Progenitor cell of endocrine pancreas (in vitro differentiated cells): ENCODE measurements at places on chromosomes 1 and 21.

DNA sequence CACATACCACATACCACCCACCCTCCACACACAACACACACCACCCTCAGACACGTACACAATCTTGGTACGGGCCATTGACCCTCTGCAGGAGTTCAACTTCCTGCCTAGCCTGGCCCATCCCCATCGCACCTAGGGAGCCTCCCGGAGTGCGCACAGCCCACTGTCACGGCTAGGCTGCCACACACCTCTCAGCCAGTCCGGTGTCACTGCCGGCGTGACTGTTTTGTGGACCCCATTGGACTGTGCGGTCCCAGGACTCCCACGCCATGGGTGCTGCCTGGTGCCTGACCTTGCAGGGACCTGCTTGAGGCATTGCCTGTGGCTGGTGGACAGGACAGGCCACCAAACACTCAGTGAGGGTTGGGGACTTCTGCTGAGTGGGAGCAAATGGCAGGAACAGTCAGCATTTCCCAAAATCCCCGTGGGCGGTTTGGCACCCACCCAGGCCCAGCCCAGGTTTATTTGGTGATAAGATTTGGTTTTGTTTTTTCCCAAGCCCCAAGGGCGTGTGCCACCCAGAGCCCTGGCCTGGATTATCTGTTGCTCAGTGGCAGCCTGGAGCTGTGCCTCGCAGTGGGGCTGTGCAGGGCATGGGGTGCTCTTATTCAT, 27.7 kb downstream of the RAB7B start:
- no peak for DNase-seq

DNA sequence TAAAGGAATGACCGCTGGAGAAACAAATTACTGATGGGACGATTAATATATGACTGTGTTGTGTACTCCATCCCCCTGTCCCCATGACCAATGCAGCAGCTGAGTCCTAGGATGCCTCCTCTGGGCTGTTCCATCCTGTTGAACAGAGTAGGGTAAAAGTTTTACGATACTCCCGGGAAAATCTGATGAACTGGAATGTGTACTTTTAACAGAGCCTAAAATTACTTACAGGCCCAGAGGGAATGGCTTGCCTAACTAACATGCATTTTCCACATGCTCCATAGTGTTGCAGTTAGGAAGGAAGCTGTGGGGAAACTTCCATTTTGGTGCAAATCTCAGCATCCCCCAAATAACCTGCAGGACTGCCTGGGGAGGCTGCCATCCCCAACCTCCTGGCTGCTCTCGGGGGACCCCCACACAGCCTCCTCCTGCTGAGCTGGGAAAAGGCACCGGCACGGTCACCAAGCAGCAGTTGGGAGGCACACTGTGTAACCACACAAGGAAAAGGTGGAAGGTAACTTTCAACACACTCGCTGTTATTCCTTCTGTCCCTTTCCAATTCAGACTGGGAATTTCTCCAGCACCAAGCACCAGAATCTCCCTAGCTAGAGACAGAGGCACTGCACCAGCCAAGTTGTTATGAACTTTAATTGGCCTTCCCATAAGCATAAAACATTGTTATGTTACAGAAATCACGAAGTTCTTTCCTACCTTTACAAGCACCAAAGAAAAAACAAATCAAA, 97.2 kb downstream of the BCAR3 start:
- no peak for DNase-seq

GRCh38 chr1:57163325-57163724, 197.5 kb upstream of the C8B start:
- no peak for DNase-seq

GRCh38 chr1:107695341-107695740, 269.6 kb downstream of the VAV3 start:
- DNase-seq = no peak

GRCh38 chr1:37752583-37753471, 12.1 kb downstream of the EPHA10 start:
- DNase-seq = peak; percentile 53

DNA sequence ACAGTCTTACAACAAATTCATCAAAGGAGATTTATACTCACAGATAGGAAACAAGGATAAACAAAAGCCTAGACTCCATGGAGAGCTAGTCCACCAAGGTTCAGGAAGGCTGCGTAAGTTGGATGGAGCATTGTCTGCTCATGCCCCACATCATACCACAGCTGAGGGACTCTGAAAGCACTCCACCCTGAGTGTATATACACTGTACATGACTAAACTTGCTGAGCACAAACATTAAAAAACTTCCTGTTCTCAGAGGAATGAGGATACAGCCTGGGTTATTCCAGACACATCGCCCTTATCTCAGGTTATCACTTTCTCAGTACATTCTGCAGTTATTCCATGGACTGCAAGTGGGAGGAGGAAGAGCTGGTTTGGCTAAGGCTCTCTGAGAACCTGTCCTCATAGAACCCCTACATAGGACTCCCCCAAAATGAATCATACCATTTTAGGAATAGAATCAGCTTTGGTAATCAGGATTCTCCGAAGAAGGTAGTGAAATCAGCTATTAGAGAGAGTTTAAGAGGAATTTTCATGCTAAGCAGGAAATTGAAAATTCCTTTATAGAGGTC, 58.0 kb upstream of the PRMT6 start:
- no peak for DNase-seq

DNA sequence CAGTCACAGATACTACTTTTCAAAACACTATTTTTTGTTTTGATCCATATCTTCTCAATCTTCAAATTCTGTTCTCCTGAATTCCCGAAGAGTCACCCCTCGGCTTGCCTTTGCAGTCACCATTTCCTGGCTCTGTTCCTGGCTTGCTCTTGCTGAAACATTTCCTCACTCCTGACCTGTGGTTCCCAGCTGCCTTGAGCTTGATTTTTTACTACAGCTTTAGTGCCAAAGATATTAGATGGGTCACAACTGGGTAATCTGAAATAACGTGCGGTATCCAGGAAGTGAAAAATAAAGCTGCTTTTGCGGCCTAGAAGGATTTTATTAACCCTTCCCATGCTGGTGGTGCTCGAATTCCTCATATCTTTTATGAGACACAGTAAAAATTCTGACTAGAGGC, 318.8 kb downstream of the PCP4 start:
- DNase-seq = no peak

- DNase-seq = no peak
These were observed 25.1 kb upstream of the S100A11 start for GRCh38 chr1:152061952-152062351.

DNA sequence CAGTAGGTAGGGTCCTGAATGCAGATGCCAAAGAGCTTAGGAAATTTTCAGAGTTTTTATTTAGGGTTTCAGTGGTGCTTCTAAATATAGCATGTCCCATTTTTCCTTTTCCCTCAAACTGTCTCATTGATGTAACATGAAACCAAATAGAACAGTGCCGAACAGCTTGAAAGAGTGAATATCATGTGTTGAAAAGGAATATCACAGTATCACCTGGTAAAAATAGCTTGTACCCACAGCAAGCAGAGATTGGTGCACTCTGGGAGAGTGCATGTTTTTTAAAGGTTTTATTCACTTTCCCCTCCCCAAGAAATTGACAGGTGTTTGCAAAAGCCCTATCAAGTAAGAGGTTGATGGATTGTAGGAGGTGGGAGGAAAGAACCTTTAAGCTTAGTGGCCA, 41.9 kb upstream of the ELAVL4 start:
- DNase-seq = no peak

GRCh38 chr1:31013187-31013864, 52.2 kb downstream of the PUM1 start:
- DNase-seq = no peak

DNA sequence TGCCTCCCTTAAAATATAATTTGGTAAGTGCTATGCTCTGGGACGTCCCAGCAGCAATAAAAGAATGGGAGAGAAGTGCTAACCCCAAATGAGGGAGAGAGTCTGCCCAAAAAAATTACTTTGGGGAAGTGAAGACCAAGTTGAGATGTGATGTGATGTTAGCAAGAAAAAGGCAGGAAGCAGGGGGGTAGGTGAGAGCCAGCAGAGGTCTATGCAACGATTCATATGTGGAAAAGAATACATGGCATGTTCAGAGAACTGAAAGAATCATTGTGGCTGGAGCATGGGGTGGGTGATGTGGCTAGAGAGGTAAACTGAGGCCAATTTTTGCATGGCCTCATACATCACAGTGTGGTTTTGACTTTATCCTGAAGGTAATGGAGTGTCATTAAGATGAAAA, 5.6 kb upstream of the CTPS1 start:
- DNase-seq = no peak

- no peak for DNase-seq
These were observed 6.4 kb upstream of the SPATC1L start for GRCh38 chr21:46190491-46191131.

- DNase-seq = no peak
These were observed 4.8 kb downstream of the FAM110D start for GRCh38 chr1:26163684-26164035.

GRCh38 chr1:61523229-61523628, 201.7 kb downstream of the TM2D1 start:
- DNase-seq = no peak

DNA sequence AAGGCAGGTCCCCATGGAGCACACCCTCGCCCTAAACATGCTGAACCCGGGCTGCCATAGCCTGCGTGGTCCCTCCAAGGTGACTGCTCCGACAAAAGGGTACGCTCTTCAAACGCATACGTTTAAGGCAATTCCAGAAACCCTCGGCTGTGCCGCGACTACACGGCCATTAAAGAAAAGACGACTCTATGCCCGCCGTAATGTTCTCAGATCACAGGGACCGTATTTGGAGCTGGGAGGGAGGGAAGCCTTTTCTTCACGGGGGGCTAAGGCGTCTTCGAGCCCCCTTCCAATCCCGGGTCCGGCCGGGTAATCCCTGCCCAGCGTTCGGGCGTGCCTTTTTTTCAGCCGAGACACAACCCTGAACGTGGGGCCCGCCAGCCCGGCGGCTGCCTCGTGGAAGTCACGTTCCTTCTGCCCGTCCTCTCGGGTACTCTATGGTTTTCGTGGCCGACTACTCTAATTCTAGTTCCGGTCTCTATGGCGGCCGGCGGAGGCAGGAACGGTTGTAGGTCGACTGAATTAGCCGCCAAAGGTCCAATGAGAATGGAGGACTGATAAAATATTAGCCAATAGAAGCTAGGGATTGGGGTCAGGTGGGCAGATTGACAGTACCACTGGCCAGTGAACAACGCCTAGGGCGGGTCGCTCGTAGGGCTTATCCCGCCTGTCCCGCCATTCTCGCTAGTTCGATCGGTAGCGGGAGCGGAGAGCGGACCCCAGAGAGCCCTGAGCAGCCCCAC, at the start of gene YBX1:
Gene YBX1 (plus strand): TSS at position 678 of the 743 bp plus-strand sequence. CDS start 148 bp downstream, outside the sequence.
- peak; percentile 91 for DNase-seq

GRCh38 chr21:44514746-44515358, 25.1 kb downstream of the KRTAP10-1 start:
- no peak for DNase-seq

- no peak for DNase-seq
These were observed 957.0 kb downstream of the NCAM2 start for GRCh38 chr21:21955204-21955603.

DNA sequence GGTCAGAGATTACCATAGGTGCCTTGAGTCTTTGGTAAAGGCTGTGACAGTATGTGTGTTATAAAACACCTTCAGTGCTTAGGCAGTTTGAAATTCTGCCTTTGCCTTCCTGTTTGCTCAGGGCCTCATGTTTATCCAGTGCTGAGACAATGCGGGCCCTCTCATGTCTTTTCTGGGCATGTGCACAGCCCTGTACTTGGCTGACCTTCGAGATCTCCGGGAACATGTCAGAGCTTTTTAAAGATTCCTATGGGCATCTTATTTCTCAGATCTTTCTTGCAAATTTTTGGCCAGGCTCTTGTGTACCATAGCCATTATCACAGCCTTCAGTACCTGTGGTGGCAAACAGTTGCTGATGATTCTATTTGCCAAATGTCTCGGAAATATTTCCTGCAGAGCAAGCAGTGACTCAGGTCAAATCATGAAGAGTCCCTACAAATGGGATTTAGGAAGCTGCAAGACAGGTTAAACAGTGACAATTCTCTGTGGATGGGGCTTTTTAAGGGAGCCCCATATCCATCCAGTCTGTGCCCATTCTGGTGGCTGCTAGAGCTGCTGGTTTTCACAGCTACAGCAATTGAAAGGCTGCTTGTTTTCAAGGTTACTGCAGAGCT, 42.1 kb downstream of the HOOK1 start:
- no peak for DNase-seq
